ENCODE measurements at places on chromosomes 12 and 14.

GRCh38 chr12:23354800-23355199 lies 594.7 kb downstream of the SOX5 start:
- no peak for DNase-seq

DNA sequence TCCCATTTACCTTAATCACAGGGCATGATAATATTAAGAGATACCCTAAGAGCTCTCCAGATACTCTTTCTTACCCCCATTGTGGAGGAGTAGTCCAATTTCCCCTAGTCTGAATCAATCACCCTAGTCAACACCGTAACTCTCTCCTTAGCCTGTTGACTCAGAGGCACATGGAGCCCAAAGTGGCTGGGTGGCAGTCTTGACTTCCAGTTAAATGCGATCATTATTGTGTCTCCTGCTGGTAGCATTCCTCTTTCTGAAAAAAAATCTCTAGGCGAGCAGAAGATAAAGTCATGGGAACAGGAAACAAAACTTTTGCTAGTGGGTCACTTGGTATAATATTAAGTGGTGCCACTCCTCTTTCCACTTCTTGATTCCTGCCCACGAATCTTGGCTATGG lies 46.4 kb downstream of the EMP1 start:
- DNase-seq, result no peak

DNA sequence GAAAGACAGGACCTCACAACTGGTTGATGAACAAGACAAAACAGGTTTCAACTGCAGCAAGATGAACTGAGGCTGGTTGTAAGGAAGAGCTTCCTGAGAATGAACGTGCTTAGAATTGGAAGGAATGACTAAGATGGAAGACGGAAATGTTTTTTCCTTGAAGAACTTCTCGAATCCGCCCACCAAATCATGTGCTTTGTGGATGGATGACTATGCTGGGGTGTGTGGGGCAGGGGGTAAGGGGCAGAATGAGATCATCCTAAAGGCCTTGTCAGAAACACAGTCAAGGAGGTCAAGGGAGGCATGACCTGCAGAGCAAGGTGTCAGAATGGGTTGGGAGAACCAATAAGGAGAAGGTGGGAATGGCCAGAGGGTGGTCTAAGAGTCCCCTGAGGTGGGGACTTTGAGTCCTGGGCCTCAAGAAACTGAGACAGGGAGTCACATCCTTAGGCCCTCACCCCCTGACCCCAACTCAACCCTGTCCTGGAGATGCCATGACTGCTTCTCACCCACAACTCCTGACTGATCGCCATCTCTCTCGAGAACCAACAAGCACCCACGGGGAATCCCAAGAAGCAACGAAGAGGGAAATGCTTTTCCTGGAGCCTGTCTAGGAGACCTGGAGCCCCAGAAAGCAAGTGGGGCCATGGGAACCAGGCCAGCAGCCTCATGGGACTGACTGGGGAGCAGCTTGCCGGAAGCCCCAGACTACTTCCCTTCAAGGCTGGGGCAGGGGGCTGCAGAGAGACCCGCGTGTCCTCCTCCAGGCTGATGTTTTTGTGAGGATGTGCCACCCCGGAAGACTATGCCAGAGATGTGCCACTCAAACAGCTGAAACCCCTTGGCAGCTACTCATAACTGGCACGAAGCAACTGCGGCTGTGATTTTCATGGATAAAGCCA lies 84.0 kb downstream of the ACTN1 start:
- DNase-seq, result no peak

- no peak for DNase-seq
These were observed 214.7 kb upstream of the FLRT2 start for GRCh38 chr14:85315290-85315689.

DNA sequence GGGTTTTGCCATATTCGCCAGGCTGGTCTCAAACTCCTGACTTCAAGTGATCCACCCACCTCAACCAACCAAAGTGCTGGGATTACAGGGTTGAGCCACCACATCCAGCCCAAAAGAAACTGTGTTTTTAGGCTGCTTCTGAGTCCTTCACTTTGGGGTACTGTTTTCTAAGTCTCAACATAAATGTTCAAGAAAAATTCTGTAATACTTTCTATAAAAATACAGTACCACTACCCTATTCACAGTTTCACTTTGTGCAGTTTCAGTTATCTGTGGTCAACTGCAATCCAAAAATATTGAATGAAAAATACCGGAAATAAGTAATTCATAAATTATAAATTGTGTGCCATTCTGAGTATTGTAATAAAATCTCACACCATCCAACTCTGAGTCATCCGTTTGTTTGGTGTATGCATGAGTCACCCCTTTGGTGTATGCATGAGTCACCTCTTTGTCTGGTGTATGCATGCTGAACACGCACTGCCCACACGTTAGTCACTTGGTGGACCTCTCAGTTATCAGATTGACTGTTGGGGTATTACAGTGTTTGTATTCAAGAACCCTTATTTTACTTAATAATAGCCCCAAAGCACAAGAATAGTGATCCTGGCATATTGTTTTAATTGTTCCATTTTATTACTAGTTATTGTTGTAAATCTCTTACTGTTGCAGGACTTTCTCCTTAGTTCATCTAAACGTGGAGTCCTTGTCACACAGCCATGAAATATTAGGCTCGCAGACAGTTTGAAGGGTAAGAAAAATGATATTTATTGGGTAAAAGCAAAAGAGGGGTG lies 190.2 kb downstream of the FSCB start:
- DNase-seq, result no peak

DNA sequence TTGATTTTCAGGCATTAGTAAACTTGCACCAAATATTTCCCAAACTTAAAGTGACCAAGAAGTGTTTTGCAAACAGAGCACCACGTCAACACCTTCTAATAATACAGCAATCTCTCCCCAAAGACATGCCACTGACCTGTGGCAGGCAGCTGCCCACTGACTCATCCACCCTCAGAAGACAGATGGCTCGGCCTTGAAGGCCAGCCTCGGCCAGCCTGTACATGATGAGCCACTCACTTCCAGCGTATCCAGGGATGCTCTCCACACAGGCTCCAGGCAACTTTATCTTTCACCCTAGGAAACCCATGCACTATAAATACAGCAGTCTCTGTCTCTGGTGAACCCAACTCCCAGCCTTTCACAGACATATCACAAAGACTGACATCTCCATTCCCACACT lies 62.7 kb downstream of the TUNAR start:
- DNase-seq, result no peak

DNA sequence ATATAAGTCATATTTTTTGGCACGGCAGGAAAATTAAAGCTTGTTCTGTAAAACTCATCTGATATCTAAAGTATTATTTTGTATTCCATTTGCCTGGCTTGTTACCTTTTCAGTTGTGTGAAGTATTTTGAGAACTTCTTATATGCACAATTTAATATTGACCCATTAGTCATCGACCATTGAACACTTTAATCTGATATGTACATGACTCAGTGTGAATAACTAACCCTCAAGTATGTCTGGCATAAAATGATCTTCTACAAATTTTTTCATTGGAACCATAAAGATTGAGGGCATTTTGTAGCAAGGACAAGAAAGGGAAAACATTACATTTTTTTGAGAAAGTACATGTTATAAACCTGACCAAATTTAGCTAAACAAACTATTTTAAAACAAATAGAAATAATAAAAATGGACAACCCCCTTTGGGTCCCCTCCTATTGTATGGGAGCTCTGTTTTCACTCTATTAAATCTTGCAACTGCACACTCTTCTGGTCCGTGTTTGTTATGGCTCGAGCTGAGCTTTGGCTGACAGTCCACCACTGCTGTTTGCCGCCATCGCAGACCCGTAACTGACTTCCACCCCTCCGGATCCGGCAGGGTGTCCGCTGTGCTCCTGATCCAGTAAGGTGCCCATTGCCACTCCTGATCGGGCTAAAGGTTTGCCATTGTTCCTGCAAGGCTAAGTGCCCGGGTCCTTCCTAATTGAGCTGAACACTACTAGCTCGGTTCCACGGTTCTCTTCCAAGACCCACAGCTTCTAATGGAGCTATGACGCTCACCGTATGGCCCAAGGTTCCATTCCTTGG lies 118.8 kb downstream of the SLC6A15 start:
- no peak for DNase-seq

GRCh38 chr12:54068418-54069070 lies 14.9 kb downstream of the HOXC4 start:
- DNase-seq, result no peak

- DNase-seq, result no peak
These were observed 17.3 kb upstream of the KLRB1 start for GRCh38 chr12:9625019-9625418.

DNA sequence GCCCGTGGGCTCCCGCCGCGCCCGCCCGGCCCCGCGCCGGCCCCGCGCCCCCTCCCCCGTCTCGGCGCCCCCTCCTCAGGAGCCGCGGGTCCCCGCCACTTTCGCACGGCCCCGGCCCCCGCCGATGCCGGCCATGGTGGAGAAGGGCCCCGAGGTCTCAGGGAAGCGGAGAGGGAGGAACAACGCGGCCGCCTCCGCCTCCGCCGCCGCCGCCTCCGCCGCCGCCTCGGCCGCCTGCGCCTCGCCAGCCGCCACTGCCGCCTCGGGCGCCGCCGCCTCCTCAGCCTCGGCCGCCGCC lies 263 bp downstream of the RCOR1 start:
- DNase-seq, result no peak

Measured in CD4-positive, alpha-beta T cell treated with Interleukin-15 for 4 hours (primary cell).